A549 (cell line): ENCODE measurements at places on chromosomes 1 and 21.
A peak's percentile ranks its signal among the peaks of the same experiment; 100 is the strongest.

- peak; percentile 15 for DNase-seq
These were observed 170.8 kb downstream of the NFIA start for GRCh38 chr1:61253059-61253735.

GRCh38 chr1:2542246-2542915, 12.3 kb upstream of the HES5 start:
- no peak for DNase-seq

- no peak for DNase-seq
These were observed 207.5 kb downstream of the SETD4 start for GRCh38 chr21:35852820-35853219.

GRCh38 chr1:111323231-111323630, 32.6 kb downstream of the CHIA start:
- DNase-seq, result no peak

GRCh38 chr1:221809091-221810029, 67.5 kb upstream of the DUSP10 start:
- DNase-seq, result no peak

DNA sequence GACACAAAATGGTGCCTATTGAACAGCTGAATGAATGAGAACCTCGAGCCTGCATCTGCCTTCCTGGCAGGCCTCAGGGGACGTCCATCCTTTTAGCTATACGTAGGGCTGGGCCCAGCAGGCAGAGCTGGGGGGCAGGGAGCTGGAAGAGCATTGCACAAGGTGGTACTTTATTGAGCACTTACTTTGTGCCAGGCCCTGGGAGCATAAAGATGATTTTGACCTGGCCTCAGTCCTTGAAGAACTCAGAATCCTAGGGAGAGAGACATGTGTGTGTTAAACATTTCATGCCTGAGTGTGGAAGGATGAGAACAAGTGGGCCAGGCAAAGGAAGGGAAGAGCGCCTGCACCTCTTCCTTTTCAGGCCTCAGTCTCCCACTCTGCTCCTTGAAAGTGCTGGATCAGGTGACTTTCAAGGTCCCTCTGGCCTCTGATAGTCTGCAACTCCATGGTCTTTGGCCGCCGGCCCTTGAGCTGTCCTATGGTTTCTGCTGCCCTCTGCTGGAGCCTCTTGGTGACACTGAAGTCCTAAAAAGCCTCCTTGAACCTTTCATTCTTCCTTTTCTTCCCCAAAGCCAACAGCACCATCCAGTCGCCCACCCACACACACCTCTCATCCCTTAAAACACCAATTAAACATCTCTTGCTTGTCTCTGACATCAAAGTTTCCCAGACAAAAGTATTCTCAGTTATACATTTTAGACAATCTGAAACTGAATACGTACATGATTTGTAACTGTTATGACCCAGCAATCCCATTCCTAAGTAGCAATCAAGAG, 3.5 kb upstream of the PEAR1 start:
- DNase-seq, result peak; percentile 87

DNA sequence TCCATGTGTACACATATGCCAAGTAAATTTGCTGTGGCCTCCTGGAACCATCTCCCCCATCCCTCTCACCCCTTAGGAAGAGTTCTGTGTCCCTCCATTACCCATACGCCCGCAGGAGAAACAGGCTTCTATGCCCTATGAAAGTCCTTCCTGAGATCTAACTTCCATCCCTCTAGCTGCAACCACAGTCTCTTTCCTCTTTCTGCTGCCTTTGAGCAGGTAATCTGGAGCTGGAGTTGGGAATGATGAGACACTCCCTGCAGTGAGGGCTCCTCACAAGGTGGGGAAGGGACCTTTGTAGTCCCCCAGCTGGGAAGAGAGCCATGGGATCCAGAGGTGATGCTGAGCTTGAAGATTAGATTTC, 2.0 kb upstream of the KCNQ4 start:
- no peak for DNase-seq

GRCh38 chr1:4512636-4513035, 141.8 kb upstream of the AJAP1 start:
- DNase-seq, result no peak

GRCh38 chr1:227440182-227440581, 121.9 kb upstream of the CDC42BPA start:
- DNase-seq, result no peak

GRCh38 chr1:60274422-60275290, 201.1 kb upstream of the C1orf87 start:
- no peak for DNase-seq

GRCh38 chr1:246597340-246597739, 31.1 kb downstream of the CNST start:
- DNase-seq, result no peak

DNA sequence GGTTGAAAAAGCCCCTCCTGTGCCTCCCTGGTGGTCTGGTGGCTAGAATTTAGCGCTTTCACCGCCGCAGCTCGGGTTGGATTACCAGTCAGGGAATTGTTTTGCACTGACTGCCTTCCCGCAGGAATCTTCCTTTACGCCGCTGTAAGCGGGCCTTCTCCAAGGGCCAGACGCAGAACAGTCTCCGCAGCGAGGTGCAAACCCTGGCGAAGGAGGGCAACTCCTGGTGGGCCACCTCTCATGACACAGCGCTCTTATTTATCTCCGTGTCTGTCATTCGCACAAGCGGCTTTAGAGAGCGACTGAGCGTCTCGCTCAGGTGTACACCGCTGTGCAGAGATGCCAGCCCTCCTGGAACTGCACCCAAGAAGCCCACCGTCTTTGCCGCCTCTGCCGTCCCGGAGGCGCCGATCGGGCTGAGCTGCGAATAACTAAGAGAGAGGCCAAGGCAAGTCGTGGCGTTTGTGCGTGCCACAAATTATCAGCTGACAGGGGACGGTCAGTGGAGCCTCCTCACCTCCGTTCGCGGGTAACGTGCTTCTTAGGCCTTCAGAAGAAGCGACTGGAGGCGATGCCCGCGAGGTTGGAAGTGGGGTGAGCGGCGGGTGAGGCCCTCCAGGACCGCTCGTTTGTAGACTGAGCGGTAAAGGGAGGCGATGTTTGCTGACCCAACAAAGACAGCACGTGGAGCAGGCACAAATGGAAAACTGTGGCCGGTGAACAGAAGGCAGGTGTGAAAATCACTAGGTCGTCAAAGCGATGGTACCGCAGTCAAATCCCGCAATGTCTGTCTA, 93.5 kb downstream of the PRKAB2 start:
- DNase-seq, result no peak

DNA sequence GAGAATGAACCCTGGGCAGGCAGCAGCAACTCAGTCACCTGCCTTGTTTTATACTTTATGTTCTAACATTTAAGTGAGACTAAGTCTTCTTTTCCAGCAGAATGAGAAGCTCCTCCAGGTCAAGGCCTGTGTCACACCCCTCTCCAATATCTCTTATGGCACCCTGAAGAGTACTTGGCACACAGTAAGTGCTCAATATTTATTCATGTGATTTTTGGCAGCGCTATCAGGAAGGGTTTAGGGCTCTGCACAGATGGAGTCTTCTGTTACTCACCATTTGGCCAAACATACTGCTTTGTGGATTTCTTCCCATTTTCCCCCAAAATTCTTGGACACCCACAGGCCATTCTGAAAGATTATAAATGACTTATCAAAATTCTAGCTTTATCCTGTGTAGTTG, 43.8 kb upstream of the MYBPHL start:
- no peak for DNase-seq

GRCh38 chr1:6462412-6463119, 3.4 kb downstream of the TNFRSF25 start:
- no peak for DNase-seq

DNA sequence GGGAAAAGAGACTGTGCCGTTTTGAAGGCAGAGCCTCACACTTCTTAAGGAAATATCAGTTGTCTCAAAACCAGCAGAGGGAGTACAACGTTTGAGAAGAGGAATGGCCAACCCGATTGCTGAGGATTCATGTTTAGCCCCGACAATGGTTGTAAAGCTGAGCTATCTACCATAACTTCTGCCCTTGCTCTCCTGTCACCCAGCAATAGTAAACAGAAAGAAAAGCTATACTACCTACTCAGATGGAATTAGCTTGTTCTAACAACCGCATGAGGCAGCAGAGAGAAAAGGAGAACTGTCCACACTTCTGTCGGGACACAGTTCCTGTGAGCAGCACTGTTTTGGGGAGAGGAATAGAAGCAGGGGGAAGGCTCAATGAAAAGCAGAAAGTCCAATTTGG, 91.2 kb downstream of the SLC45A1 start:
- no peak for DNase-seq

DNA sequence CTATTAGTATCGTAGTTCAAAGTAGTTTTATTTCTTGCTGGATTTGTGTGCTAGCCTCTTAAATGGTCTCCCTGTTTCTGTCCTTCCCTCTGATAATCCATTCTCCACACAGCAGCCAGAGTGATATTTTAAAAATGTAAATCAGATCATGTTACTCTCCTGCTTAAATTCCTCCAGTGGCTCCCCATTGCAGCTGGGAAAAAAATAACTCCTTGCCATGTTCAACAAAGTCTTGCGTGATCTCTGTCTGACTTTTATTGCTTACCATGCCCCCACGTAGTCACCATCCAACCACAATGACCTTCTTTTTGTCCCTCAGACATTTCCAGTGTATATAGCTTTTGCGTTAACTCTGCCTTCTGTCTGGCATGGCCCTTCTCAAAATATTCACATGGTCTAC, 178.8 kb downstream of the FGGY start:
- no peak for DNase-seq
